GM23338 (cell line): ENCODE measurements at places on chromosomes 7 and 10. TPM values are rescaled to one million over a fixed set of nuclear protein-coding genes. Genes with fewer than 3 reads are reported as not detected.

DNA sequence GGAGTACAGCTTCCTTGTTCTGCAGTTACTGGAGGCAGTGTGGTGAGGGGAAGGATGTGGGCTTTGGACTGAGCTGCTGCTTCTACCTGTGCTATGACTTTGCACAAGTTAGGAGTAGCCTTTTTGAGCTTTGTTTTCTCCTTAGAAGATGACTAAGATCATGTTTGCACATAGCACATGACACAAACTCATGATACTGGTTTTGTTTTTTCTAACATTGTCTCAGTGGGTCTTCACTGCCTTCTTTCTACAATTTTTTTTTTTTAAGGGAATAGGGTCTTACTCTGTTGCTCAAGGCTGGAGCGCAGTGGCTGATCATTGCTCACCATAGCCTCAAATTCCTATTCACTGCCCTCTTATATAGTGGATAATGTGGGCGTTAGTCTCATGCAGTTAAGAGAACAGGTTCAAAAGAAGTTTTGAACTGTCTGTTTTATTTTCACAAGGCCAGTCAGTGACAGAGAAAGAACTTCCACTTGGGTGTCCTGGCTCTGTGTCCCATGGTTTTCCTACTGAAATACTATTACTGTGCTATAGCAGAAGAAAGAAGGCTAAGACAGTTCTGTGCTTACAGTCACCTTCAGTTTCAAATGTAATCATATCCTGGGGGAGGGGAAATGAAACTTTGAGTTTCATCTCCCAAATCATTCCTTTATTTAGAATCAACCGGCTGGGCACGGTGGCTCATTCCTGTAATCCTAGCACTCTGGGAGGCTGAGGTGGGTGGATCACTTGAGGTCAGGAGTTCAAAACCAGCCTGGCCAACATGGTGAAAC lies 72.0 kb downstream of the KAT6B start:
- H3K27me3 ChIP-seq = no peaks in the 10 kb centered on the region
- H3K4me1 ChIP-seq = no peaks in the 10 kb centered on the region
- no peak for DNase-seq
- H3K4me3 ChIP-seq = no peak overlapping the region

- peaks cover 5% of the 10 kb centered on the region for H3K27me3 ChIP-seq
- DNase-seq = no peak
- H3K4me1 ChIP-seq = 0 out of 2 replicates have a peak, but pooled peaks cover under 1% of the 10 kb centered on the region
- no peak overlapping the region for H3K4me3 ChIP-seq
- no peaks in the 10 kb centered on the region for H3K36me3 ChIP-seq
These were observed 38.4 kb downstream of the BAMBI start for GRCh38 chr10:28715757-28716156.

GRCh38 chr10:100528123-100528886 lies 1.4 kb downstream of the NDUFB8 start:
- no peak overlapping the region for H3K27ac ChIP-seq
- H3K4me1 ChIP-seq = peaks cover 11% of the 10 kb centered on the region
- DNase-seq = no peak

GRCh38 chr10:71131096-71131495 lies 81.3 kb upstream of the UNC5B start:
- H3K36me3 ChIP-seq = no peaks in the 10 kb centered on the region
- no peaks in the 10 kb centered on the region for H3K27me3 ChIP-seq
- H3K4me1 ChIP-seq = peaks cover 7% of the 10 kb centered on the region
- no peak for DNase-seq
- H3K4me3 ChIP-seq = no peak overlapping the region

- no peak overlapping the region for H3K4me3 ChIP-seq
- no peaks in the 10 kb centered on the region for H3K4me1 ChIP-seq
- H3K27ac ChIP-seq = no peak overlapping the region
- no peak for DNase-seq
- H3K27me3 ChIP-seq = no peaks in the 10 kb centered on the region
- H3K36me3 ChIP-seq = no peaks in the 10 kb centered on the region; the same call in 1 of the 2 replicates
These were observed 20.4 kb upstream of the EIF4H start for GRCh38 chr7:74153736-74154135.

GRCh38 chr7:6242561-6242960 lies 29.9 kb downstream of the CYTH3 start:
- DNase-seq = no peak
- no peaks in the 10 kb centered on the region for H3K36me3 ChIP-seq
- no peak overlapping the region for H3K27ac ChIP-seq
- peaks cover 15% of the 10 kb centered on the region for H3K4me1 ChIP-seq

Gene RAMP3
- 0.35 and 4.6 TPM in 2 replicates for total RNA-seq

Gene ASB10
- total RNA-seq = not detected in 2 replicates

Gene NPFFR1
- 0.03 and 0.08 TPM in 2 replicates for total RNA-seq
